ENCODE measurements at places on chromosomes 4 and X.

DNA sequence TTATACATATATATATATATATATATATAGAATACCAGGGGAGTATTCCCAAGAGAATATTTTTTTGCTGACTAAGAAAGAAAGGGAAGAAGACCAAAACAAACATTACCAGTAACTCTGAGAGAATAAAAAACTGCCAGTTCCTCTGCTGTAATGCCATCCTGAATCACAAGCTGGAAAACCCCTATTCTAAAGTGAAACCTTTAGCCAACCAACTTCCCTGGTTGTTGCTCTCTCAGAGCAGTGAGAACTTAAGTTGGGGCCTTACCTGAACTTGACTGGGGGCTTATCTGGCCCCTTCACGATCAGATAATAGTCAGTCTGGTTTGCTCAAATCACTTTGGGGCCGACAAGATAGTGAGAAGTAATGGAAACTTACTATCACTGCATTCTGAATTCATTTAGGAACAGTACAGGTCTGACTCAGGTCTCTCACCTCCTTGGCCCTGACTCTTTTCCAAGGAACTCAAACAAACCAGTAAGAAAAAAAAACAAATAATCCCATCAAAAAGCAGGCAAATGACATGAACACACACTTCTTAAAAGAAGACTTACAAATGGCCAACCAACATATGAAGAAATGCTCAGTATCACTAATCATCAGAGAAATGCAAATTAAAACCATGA lies 62.5 kb downstream of the CD40LG start:
- DNase-seq, result no peak

DNA sequence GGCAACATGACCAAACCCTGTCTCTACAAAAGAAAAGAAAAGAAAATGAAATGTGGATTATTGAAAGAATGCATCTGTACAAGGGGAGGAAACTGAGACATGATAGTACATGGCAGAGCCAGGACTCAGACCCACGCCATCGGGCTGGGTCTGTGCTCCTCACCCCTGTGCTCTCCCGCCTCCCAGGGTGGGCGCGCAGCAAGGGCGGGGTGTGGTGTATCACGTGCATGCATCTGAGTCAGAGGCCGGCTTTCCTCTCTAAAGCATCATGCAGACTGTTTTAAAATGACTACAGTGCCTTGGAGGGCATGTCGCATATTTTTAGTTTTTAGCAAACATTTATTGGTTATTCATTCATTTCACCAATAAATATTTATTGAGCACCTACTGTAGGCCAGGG lies 47.8 kb downstream of the HTT-AS start:
- DNase-seq, result no peak

- DNase-seq, result no peak
Measured at GRCh38 chr4:51884055-51884454, 41.1 kb downstream of the DCUN1D4 start.

DNA sequence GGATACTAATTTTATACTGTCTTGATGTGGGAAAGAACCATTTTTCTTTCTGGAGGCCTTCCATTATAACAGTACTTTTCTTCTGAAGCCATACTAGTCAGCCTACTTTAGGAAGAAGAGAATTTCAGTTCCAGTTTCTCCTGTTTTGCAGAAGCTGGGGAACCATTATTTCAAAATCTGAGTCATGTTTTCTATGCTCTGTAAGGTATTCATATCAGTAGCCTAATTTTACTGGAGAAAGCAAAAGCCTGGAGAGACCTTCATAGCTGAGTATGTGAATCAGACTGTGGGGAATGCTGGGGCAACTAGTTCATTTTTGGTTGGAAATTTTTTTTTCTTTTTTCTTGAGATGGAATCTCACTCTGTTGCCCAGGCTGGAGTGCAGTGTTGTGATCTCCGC lies 22.4 kb downstream of the AFF1 start:
- DNase-seq, result no peak

GRCh38 chr4:59240011-59240410 lies 1960.1 kb upstream of the ADGRL3 start:
- no peak for DNase-seq

DNA sequence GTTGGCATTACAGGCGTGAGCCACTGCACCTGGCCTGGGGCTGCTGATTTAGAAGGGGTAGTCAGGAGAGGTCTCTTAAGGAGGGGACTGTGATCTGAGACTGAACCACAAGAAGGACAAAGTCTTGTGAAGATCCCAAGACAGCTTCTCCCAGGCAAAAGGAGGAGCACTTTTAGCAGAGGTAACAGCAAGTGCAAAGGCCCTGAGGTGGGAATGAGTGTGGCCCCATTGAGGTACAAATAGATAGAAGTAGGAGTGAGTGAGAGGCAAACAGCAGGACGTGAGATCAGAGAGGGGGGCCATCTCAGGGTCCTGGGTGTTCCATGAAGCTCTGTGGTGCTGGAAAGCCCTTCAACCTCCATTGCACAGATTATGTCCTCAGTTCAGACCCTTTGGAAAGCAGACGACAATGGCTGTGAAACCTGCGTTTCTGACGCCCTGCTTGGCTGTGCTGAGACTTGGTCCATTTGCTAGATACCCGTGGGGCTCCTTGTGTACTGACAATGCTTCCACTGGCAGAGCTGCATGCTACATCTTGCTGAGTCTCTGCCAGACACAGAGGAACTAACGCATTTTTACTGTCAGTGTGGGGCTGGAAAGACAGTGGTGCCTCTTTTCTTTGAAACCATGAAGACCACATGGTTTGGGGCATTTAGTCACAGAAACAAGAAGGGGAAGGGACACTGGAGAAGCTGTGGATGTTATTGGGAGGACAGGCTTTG lies 1.3 kb upstream of the CCKAR start:
- no peak for DNase-seq

DNA sequence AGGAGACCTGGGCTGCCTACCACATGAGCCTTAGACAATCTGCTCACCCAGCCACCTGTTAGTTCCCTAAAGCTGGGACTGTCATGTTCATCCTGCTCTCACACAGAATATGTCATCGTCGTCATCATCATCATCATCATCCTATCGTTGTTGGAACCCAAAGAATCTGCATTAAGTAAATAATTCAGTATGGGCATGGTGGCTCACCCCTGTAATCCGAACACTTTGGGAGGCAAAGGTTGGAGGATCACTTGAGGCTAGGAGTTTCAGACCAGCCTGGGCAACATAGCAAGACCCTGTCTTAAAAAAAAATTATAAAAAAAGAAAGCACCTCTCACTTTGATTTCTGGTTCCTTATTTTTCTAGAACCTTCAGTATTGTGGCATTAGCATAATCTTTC lies 6.4 kb downstream of the ENOPH1 start:
- no peak for DNase-seq

GRCh38 chr4:156021298-156021697 lies 67.6 kb upstream of the CTSO start:
- no peak for DNase-seq

- no peak for DNase-seq
Measured at GRCh38 chr4:8395504-8396296, 44.8 kb downstream of the ACOX3 start.

DNA sequence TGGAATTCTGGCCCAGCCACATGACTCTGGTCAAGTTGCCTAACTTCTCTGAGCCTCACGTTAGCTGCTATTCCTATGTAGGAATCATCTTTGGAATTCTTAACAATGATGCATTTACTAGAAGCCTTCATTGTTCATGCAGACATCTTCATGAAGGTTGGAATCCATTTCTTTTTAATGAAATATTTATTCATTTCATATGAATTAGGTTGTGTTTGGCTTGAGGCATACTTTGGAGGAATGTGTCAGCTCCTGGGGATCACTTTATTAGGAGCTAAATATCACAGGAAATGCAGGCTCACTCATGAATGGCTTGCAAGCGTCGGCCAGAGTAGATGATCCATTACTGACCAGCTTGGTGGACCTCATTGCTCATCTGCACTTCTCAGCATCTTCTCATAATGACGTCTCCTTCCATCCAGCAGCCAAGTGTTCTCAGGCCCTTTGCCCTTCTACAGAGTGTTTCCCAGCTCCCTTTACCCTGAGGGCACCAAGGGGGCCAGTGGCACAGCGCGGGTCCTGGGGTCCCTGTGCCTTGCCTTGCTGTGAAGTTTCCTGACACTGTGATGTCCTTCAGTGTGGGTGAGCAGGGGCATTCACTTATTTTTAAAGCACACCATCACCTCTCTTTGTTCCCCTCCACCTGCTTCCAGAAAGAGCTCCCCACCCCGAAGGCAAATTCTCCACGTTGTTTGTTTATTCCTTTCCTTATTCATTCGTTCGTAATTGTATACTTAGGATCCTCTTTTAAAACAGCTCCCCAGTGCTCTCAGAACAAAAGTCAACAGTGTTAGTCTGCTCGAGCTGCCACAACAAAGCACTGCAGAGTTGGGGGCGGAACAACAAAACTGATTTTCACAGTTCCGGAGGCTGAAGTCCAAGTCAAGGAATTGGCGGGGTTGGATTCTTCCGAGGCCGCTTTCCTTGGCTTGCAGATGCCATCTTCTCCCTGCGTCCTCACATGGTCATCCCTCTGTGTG lies 106.8 kb downstream of the STK32B start:
- DNase-seq, result no peak

DNA sequence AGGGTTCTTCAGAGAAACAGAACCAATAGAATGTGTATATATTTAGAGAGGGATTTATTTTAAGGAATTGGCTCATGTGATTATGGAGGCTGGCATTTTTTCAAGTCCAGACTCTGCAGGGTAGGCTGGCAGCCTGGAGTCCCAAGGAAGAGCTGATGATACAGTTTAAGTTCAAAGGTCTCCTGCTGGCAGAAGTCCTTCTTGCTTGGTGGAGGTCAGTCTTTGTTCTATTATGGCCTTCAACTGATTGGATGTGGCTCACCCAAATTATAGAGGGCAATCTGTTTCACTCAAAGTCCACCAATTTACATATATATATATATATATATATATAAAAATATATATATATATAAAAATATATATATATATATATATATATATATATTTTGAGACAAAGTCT lies 52.1 kb upstream of the HSD17B10 start:
- DNase-seq, result no peak

- no peak for DNase-seq
Measured at GRCh38 chr4:181855307-181855706, 387.9 kb upstream of the TENM3 start.

DNA sequence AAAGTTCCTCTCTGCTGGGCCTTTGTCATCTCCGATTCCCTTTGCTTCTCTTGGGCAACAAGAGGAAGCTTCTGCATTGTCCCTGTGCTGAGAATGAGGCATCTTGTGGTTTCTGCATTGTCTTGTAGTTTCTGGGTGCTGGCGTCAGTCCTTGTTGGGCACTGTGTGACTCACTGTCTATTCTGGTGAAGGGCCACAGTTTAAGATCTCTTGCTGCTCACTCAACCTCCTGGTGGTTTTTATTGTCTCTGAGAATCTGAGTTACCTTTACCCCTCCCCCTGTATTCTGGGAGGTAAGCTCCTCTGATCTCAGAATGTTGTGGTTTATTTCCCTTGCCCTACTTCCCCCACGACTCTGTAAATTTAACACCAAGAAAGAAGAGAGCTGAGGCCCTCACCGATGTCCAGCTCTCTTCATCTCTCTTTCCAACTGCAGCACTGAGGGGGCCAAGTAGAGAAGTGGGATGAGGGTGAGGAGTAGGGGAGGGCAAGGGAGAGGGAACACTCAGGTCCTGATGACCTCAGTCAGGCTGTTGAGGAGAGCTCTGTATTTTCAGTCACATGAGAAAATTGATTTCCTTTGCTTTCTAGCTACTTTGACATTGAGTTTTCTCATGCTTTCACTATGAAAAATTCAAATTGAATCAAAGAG lies 441.6 kb upstream of the PITX2 start:
- no peak for DNase-seq

DNA sequence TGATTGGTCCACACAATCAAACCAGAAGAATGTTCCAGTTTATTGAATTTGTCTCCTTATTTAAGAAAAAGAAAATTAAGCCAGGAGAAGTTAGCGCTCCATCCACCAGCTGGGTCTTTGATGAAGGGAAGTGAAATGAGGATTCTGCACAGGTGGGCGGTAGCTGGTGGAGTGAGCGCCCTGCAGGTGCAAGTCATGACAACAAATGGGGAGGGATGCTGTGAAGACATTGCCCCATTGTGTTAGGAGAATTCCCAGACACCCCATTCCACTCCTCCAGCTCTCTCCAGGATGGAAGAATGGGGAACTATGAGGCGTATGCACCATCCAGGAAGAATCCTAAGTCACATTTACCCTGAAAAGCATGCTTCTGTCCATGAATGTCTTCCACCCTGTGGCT lies 22.9 kb downstream of the PLRG1 start:
- DNase-seq, result no peak

DNA sequence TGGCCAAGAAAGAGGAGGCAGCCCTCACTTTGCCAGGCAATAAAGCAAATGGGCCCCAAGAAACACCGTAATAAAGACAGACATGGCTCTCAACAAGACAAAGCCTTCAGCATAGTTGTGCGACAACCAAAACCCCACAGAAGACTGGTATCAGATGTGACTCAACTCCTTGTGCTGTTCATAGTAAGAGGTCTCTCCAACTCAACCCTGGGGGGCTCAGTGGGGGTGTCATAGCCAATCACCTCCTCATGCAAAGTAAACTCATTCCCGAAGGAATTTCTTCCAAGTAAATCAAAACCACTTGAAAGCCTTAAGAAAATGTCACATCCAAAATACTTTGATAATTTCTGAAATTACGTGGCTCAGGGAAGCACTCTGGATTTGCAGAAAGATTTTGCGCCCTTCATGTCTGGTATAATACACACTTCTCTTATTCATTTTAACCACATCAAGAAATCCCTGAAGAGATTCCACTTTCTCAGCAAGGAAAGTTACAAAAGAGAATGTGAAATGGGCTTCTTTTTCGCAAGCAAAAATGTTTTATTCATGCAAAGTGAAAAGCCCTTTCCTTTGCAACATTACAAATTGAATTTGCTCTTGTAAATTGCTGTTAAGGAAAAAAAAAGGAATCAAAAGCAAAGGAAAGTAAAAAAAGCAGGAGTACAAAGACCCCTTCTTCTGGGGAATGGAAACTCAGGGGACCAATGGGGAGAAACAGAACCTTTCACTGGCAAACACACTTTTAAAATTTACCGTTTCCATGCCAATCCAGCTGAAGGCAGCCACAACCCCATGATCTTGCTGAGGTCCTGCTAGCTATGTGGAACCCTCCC lies 137.4 kb downstream of the NSUN7 start:
- no peak for DNase-seq

GRCh38 chr4:101989551-101989950 lies 199.0 kb downstream of the BANK1 start:
- DNase-seq, result no peak

- DNase-seq, result no peak
Measured at GRCh38 chr4:84697159-84697558, 114.2 kb downstream of the CDS1 start.

- no peak for DNase-seq
Measured at GRCh38 chr4:81152839-81153713, 61.9 kb downstream of the PRKG2 start.

DNA sequence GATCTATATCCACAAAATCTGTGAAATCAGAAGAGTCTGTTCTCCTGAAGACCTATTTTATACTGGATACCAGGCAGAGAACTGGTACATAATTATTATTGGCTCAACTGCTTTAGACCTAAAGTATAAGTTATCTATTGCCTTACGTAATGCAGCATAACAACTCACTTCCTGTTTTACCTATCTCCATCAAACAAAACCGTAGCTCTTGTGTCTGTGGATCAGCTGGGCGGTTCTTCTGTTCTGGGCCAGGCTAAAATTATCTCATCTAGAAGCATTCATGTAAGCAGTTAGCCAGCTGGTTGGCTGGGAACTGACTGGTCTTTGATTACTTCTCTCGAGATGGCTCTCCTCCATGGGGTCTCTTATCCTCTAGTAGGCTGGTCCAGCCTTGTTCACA lies 57.8 kb downstream of the PPP1R2C start:
- no peak for DNase-seq

- DNase-seq, result no peak
Measured at GRCh38 chr4:5460106-5460801, 248.1 kb downstream of the EVC2 start.

All from C1 segment of cervical spinal cord (tissue), 14 donors.